ENCODE measurements at places on chromosomes 5 and 9.

DNA sequence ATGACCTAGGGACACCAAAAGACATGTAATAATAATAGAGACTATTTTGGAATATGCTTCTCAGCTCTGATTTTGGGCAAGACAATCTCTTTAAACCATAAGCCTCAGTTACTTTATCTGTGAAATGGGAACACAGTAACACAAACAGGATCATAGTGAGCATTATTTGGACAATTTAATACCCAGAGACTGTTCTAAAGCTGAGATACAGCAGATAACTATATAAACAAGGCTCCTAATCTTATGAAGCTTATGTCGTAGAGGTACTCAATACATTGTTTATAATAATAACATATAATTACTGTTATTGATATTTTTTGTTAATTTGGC lies 250.8 kb downstream of the SEC61B start:
- DNase-seq, result no peak

GRCh38 chr5:170552621-170553115 lies 48.8 kb downstream of the KCNIP1 start:
- DNase-seq, result peak; percentile 56

GRCh38 chr9:96008502-96009222 lies 133.2 kb downstream of the ERCC6L2 start:
- peak; percentile 54 for DNase-seq

- DNase-seq, result no peak
Measured at GRCh38 chr5:140324617-140325241, 21.7 kb downstream of the HBEGF start.

GRCh38 chr5:132788508-132788907 lies 11.5 kb upstream of the SEPTIN8 start:
- DNase-seq, result peak; percentile 20

- no peak for DNase-seq
Measured at GRCh38 chr9:17653947-17654465, 75.1 kb downstream of the SH3GL2 start.

DNA sequence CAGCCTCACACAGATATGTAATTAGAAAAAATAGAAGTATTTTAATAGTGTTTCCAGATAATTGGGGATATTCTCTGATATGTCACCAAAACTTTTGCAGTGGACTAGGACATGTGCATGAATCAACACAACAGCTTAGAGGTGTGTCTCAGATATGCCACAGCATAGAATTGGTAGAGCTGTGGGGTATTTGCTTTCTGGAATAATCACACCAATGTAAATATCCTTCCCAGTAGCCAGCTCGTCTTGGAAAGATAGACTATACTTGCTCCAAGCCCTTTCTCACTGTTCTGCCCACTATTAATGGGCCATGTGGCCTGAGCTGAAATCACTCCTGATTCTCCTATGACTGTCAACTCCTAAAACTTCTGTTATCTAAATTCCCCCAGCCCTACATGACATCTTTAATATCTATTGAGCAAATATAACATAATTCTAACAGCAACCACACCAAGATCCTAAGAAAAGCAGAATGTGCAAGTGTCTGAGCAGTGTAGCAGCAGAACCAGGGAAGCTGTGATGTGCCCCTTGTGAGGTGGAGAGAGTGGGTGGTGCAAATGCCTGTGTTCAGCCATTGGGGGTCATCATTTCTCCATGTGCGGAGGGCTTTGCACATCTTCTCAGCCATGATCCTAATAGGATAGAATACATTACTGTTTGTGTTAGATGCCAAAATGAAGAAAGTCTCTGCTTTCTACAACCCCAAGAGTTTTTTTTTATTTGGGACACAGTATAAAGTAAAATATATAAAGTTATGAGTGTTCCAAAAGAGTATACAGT lies 65.0 kb downstream of the MELK start:
- peak; percentile 51 for DNase-seq

- DNase-seq, result no peak
Measured at GRCh38 chr9:79300068-79300467, 271.7 kb upstream of the TLE4 start.

- DNase-seq, result peak; percentile 68
Measured at GRCh38 chr5:34474573-34475021, 181.5 kb upstream of the RAI14 start.
